Melanocyte of skin (primary cell): ENCODE measurements at places on chromosomes 7 and 10. TPM values are rescaled to one million over a fixed set of nuclear protein-coding genes. Genes with fewer than 3 reads are reported as not detected.

MRPS17 gene
- total RNA-seq, result 16.5 and 17.0 TPM in 2 replicates

HOGA1 gene
- total RNA-seq, result 1.7 and 5.5 TPM in 2 replicates

CNPY4 gene
- 11.0 and 12.0 TPM in 2 replicates for total RNA-seq

CCDC136 gene
- 4.8 and 8.0 TPM in 2 replicates for total RNA-seq

OPN4 gene
- total RNA-seq, result not detected in 2 replicates

TRPV5 gene
- total RNA-seq, result not detected in 2 replicates

MMD2 gene
- not detected in 2 replicates for total RNA-seq

SEC31B gene
- total RNA-seq, result 4.8 and 6.2 TPM in 2 replicates

ASIC3 gene
- 0.36 and 1.0 TPM in 2 replicates for total RNA-seq

OR2A42 gene
- total RNA-seq, result 0.36 TPM in 1 of 2 replicates, not detected in the other

MRLN gene
- total RNA-seq, result not detected in 2 replicates

SPDYE16 gene
- total RNA-seq, result not detected in 2 replicates

NRP1 gene
- total RNA-seq, result 2.0 and 2.9 TPM in 2 replicates

ABLIM1 gene
- 0.69 and 2.5 TPM in 2 replicates for total RNA-seq

NME8 gene
- total RNA-seq, result not detected in 2 replicates

ZNF22 gene
- total RNA-seq, result 4.5 and 6.9 TPM in 2 replicates

NYAP1 gene
- 0.33 TPM in 1 of 2 replicates, not detected in the other for total RNA-seq

STEAP4 gene
- total RNA-seq, result not detected in 2 replicates

C10orf105 gene
- not detected in 2 replicates for total RNA-seq

AKR1C8 gene
- not detected in 2 replicates for total RNA-seq

BLNK gene
- total RNA-seq, result not detected in 2 replicates

CTBP2 gene
- total RNA-seq, result 80.5 and 110 TPM in 2 replicates

STEAP2 gene
- total RNA-seq, result 1.4 and 3.3 TPM in 2 replicates

RBP4 gene
- total RNA-seq, result not detected in 2 replicates

INA gene
- under 0.01 and 0.36 TPM in 2 replicates for total RNA-seq

AGR3 gene
- not detected in 2 replicates for total RNA-seq

AKAP9 gene
- total RNA-seq, result 14.0 and 41.2 TPM in 2 replicates

TAS2R3 gene
- total RNA-seq, result 1.8 and 2.1 TPM in 2 replicates

NUB1 gene
- total RNA-seq, result 32.7 and 33.8 TPM in 2 replicates

NACAD gene
- total RNA-seq, result under 0.01 and 0.73 TPM in 2 replicates

KCNMA1 gene
- 0.34 and 2.2 TPM in 2 replicates for total RNA-seq

PODXL gene
- under 0.01 and 0.15 TPM in 2 replicates for total RNA-seq

UPP1 gene
- 162 and 230 TPM in 2 replicates for total RNA-seq

SLC25A40 gene
- 12.0 and 19.6 TPM in 2 replicates for total RNA-seq

ITPRID1 gene
- total RNA-seq, result not detected in 2 replicates

WNT8B gene
- total RNA-seq, result not detected in 2 replicates

CPN1 gene
- 5.5 TPM in 1 of 2 replicates, not detected in the other for total RNA-seq

SNX13 gene
- 39.6 and 58.2 TPM in 2 replicates for total RNA-seq

PNLIPRP2 gene
- not detected in 2 replicates for total RNA-seq

IL2RA gene
- not detected in 2 replicates for total RNA-seq

FAM241B gene
- 0.31 TPM in 1 of 2 replicates, not detected in the other for total RNA-seq

SPDYE8 gene
- total RNA-seq, result not detected in 2 replicates

GRID2IP gene
- not detected in 2 replicates for total RNA-seq

ZNHIT1 gene
- total RNA-seq, result 60.9 and 77.0 TPM in 2 replicates

MOGAT3 gene
- total RNA-seq, result not detected in 2 replicates

UBTD1 gene
- 44.0 and 44.1 TPM in 2 replicates for total RNA-seq

NUTM2E gene
- total RNA-seq, result under 0.01 TPM in 1 of 2 replicates, not detected in the other

MPP7 gene
- 0.31 and 0.33 TPM in 2 replicates for total RNA-seq

CASP7 gene
- total RNA-seq, result 22.5 and 38.5 TPM in 2 replicates

PRKCQ gene
- total RNA-seq, result under 0.01 TPM in 1 of 2 replicates, not detected in the other

HTR7 gene
- total RNA-seq, result 0.67 and 0.93 TPM in 2 replicates

C1GALT1 gene
- 15.1 and 24.0 TPM in 2 replicates for total RNA-seq

HDAC9 gene
- total RNA-seq, result 7.6 and 9.3 TPM in 2 replicates

IGFBP1 gene
- not detected in 2 replicates for total RNA-seq

UNC5B gene
- under 0.01 TPM in 2 replicates for total RNA-seq

CEP55 gene
- 22.2 and 28.9 TPM in 2 replicates for total RNA-seq

SLC26A5 gene
- under 0.01 TPM in 1 of 2 replicates, not detected in the other for total RNA-seq

ETV1 gene
- 12.4 and 29.1 TPM in 2 replicates for total RNA-seq

CALHM1 gene
- total RNA-seq, result not detected in 2 replicates
